ENCODE measurements at places on chromosomes 6 and 20.

GRCh38 chr20:45311589-45312211, 3.6 kb upstream of the MATN4 start:
- DNase-seq: no peak

DNA sequence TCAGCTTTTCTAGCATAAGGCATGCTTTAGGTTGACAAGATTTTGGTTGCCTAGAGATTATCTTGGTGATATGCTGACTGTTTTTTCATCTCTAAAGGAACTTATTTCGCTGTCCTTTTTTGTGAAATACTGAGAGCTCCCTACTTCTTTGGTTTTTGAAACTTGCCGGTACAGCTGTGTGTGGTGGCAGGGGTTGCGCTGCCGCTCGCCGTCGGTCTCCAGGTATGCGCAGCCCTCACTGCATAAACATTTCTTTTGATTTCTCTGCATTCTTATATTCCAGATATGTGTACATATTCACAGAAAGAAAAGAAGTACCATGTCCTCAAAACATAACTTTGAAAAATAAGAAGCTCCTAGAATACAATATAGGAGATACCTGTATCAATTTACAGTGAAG, 106.4 kb upstream of the SYNDIG1 start:
- DNase-seq: no peak

DNA sequence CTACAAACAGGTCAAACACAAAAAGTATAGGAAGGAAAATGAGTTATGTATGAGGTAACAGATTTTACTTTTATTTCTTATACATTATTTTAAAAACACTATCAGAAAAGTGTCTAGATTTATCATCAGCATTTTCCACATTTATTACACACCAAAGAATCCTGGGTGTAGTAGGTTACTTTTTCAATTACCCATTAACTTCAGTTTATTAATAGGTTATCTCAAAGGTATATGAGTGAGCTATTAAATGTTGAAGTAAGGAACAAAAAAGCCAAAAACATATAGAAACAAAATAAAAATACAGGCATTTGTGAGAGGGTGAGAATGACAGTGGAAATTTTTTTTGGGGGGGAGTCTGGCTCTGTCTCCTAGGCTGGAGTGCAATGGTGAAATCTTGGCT, 150.5 kb downstream of the SIM1 start:
- DNase-seq: no peak

GRCh38 chr6:105875974-105876640, 210.0 kb upstream of the PRDM1 start:
- DNase-seq: no peak

DNA sequence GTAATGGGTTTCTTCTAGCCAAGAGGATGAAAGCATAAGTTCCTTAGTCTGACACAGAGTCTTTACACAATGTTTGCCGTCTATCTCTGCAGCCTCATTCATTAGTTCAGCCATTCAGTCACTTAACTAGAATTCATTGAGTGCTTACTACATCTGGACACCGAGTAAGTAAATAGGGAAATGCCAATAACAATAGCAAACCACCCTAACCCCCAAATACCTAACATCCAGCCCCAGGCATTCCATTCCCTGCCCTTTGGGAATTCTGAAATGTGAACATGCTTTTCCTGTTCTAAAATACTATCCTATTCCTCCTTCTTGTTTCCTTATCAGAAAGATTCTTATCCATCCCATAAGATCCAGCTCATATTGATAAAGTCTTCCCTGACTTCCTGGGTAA, 277.6 kb upstream of the RNF217 start:
- no peak for DNase-seq

Measured in right renal cortex interstitium (tissue), 3 donors.